Effector CD4-positive, alpha-beta T cell (primary cell): ENCODE measurements at places on chromosomes 5 and 9.

DNA sequence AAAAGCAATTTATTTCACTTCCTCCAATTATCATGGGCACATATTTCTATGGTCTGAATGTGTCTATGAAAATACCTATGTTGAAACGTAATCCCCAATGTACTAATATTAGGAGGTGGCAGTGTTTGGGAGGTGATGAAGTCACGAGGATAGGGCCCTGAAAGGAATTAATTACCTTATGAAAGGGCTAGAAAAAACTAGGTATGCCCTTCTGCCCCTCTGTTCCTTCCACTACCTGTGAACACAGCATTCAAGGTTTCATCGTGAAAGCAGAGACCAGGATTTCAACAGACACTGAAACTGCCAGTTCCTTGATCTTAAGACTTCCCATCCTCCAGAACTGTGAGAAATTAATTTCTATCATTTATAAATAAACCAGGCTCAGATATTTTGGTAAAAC is 1037.1 kb upstream of the C9orf72 start:
- DNase-seq = no peak

GRCh38 chr5:9112520-9113291 is 433.2 kb downstream of the SEMA5A start:
- DNase-seq = no peak

GRCh38 chr5:170532935-170533334 is 29.1 kb downstream of the KCNIP1 start:
- no peak for DNase-seq

- no peak for DNase-seq
These were observed 50.1 kb downstream of the CTNNA1 start for GRCh38 chr5:138803285-138803684.

DNA sequence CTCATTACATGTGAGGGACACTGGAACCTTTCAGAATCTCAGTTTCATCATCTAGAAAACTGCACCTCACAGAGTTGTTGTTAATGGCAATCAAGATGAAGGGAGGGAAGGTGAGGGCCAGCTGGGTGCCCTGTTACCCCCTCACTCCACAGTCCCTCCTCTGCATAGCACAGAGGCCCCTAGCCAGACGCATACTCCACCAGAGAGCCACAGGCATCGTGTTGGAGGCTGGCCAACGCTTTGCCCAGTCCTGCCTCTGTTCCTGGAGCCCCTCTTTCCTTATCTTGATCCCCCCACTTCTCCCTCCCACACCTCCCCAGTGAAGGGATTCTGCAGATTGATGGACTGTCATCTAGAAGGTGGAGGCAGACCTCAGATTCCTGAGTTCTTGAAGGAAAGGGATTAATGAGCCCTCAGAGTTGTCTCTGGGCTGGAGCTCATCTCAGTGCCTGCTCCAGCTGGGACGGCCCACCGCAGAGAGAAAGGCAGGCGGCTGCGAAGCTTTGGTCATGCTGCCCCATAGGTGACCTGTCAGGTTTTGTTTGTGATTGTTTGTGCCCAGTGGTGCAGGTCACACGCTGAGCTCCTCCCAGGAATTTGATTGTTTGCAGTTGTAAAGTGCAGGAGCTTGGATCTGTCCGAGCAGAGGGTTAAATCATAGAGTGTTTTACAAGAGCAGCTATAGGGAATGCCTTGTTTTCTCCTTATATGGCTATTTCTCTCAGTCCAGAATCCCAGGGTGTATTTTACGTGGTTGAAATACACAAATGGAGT is 487.3 kb downstream of the CCDC171 start:
- no peak for DNase-seq

DNA sequence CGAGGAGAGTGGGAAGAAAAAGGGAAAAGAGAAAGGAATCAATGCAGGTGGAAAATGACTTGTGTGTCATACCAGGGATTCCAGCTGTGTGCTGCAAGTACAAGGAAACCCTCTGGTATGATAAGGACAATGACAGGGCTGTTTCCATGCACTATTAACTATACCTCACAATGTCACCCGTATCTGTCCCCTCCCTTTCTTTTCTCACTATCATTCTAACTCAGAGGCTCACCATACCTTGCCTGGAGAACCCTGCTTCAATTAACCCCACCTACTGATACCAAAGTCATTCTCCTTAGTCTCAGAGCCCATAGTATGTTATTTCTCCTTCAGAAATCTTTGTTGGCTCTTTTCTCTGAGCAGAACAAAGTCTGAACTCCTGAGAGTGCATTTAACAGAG is 236.2 kb upstream of the NREP start:
- DNase-seq = no peak

DNA sequence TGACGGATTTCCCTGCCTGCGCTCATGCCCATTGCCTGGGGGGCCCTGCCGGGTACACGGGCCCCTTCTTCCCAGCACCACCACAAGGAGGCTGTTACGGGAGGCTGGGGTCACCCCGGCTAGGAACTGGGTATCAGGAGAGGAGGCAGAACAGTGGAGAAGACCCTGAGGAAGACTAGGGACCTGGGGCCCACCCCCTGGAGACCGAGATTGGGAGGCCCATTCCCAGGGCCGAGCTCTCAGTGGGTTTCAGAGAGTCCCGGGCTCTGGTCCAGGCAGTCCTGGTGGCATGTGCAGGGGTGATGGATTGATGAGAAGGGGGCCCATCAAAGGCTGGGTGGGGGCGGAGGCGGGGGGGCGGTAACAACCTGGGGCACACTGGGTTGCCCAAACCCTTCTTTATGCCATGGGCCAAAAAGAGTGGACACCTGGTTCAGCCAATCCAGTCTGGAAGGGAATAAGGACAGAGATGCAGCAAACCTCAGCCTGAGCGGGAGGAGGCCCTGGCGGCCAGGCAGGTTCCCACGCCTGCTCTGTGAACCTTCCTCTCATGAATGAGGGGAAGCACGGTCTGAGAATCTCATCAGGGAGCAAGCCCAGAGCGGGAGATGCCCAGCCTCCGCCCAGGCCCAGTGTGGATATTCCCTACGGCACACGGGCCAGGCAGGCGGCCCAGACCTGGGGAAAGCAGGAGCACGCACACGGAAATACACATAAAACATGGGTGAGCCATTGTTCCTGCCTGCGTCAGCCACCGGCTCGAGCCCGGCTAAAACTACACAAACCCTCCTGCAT is 785 bp upstream of the P4HA2 start:
- DNase-seq = no peak

DNA sequence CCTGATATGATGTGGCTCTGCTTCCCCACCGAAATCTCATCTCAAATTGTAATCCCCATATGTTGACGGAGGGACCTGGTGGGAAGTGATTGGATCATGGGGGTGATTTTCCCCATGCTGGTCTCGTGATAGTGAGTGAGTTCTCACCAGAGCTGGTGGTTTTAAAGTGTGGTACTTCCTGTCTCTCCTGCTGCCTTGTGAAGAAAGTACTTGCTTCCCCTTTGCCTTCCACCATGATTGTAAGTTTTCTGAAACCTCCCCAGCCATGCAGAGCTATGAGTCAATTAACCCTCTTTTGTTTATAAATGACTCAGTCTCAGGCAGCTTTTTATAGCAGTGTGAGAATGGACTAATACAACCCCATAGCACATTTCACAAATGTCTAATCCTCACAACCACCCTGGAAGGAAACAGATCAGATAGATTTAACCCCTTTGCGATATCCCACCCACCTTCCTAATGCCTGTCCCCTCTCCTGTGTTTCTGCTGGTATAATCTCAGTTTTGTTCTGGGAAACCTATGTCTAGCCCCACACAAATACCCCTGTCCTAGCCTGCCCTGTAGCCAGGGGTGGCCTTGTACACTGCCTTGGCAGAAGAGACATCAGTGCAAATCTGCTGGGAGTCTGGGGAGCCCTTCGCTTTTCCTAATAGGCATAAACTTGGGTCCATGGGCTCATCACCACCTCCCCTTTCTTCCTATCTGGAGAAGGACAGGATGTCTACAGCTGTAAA is 157.0 kb upstream of the RAI14 start:
- no peak for DNase-seq

GRCh38 chr9:114235033-114235661 is 79.8 kb downstream of the COL27A1 start:
- DNase-seq = no peak

GRCh38 chr9:124307379-124308030 is 49.8 kb downstream of the NEK6 start:
- no peak for DNase-seq

DNA sequence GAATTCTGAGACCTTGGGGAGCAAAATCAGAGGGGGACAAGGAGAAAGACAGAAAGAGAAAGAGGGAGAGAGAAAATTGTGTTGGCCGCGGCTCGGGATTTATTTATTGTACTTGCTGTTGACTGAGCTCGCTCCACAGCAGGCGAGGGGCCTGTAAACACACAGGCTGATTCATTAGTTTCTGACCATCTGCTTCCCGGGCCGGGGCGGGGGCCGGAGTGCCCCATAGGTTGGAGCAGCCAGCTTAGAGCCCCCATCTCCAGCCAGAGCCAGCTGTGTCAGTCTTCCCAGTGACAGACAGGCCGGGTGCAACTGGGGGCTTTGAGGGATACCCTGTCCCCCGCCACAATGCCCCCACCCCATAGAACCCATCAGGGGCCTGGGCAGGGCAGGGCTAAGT is 30.9 kb downstream of the NTNG2 start:
- no peak for DNase-seq

- DNase-seq = peak; percentile 48
These were observed 578 bp upstream of the TNFAIP8 start for GRCh38 chr5:119355244-119355638.

DNA sequence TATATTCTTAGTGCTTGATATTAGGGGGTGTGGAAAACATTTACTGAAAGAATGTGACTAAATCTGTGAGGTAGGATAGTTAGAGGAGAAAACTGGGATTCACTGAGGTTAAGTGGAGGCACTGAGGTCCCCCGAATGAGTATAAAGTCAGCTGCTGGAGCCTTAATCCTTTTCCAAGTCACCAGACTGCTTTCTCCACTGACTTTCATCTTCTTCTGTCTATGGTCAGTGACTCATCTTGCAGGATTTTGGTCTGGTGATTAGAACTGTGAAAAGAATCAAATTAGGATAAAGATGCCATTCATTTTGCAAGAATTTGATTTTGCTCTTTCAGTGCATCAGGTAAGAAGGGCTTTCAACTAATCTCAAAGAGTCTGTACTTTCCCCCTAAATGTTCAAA is 89.3 kb upstream of the ALDH1A1 start:
- DNase-seq = no peak

DNA sequence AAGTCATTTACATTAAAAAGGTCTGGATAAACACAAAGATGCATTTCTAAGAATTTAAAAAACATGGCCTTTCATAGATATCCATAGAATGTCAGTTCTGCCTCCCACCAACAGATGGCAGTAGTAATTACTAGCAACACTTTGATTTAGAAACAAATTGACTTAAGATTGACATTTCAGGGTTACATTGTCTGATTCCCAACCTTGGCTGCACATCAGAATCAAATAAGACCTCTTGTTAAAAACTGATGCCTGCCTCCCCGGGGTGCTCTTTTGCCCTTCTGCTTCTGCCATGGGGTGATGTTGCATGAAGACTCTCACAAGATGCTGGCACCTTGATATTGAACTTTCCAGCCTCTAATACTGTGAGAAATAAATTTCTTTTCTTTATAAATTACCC is 146.2 kb upstream of the GPR151 start:
- no peak for DNase-seq

- DNase-seq = no peak
These were observed 81.6 kb upstream of the TNFAIP8 start for GRCh38 chr5:119274030-119274766.

GRCh38 chr5:157870837-157871834 is 12.2 kb upstream of the CLINT1 start:
- DNase-seq = no peak

DNA sequence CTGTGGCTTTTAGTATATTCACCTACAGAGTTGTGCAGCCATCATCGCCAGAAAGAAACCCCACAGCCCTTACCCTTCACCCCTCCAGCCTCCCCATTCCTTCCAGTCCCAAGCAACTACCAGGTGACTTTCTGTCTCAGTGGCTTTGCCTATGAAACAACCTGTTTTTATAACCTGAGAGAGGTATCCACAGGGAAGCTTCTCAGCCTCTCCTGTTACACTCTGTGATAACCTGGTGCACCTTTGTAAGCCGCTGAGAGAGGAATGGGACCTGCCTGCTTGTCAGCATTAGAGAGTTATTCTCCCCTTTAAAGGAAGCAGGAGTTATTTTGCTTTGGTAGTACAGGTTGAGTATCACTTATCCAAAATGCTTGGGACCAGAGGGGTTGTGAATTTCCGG is 93.6 kb downstream of the TRIO start:
- no peak for DNase-seq

DNA sequence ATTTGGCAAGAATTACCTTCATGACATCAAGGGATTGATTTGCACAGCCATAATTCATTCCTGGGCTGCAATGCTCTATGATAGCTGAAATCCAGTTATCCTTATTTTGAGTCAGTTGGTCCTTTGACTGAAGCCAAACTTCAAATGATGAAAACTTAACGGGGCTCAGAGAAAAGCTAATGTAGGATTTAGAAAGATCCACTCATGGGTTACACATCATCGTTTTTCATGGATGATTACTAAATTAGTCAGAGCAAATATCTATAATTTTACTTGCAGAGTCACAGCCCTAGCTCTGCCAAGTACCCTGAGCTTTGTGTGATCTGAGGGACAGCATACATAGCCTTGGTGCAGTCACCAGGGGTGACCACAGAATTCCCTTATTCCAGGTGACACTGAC is 27.3 kb upstream of the MUSK start:
- DNase-seq = no peak

DNA sequence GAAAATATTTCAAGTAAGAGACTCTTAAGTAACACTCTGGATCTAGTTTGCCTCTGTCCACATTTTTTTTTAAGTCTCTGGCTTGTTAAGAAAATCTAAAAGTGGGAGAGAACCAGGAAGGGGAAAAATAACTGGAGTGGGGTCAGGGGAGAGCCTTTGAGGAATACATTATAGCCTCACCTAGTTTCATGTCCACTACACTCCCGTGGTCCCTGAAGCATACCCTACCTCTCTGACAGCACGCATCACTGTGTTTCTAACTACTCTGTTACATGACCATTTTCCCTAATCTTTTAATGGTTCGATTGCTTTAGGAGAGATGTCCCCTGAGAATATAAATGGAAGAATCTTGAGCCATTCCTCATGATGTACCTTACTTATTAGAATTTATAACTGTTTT is 318.3 kb downstream of the TMEM167A start:
- DNase-seq = no peak

- no peak for DNase-seq
These were observed 1.8 kb upstream of the MYORG start for GRCh38 chr9:34378376-34379060.

DNA sequence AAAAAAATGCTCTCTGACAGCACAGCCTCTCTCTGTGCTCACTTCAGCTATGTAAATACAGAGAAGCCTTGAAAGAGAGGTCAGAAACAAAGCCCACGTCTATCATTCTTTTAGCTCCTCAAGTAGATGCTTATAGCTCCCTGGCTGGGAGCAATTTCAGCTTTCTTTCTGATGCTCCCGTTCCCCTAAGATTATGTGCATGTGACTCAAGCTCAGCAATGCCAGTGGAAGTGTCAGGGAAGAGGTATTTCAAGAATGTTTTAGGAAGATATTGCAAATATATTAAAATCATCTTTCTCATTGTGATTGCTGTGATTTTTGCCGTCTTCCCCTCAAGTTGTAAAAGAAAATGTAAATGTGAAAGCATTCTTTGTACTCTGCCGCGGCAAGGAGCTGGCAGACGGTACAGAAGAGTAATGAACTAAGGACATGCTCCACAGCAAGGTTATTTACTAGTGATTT is 1353.7 kb upstream of the ACO1 start:
- no peak for DNase-seq

- no peak for DNase-seq
These were observed 53.2 kb downstream of the IQGAP2 start for GRCh38 chr5:76456258-76456657.
